ENCODE measurements at places on chromosomes 7 and 10.

DNA sequence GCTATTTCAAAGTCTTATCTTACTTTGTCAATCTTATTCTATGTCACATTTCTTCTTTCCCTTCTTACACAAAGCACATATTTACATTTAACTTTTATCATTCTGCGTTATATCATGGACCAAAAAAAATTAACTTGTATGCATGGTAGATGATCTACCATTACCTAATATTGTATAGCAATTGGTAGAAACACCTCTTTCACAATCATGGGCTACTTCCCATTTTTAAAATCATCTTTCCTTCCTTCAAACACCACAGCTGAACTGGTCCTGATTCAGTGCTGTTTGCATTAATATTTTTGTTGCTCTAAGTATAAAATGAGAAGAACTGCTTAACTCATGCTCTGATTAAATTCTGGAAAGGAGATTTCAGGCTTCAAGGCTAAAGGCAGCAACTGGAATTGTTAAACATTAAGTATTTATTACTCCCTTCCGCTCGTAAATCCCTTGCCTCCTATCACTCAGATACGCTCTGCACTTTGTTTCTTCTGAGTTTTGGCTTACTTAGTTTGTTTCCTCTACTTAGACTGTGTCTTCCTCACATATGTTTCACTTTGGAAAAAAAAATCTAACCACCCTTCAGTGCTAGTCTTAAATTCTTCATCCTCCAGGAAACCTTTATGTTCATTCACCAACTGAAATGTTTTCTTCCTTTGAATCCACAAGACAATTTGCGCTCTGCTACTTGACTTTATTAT is 901.4 kb downstream of the PCDH15 start:
- DNase-seq, result no peak

- DNase-seq, result no peak
Measured at GRCh38 chr10:76139431-76139830, 708.0 kb downstream of the LRMDA start.

- DNase-seq, result no peak
Measured at GRCh38 chr7:87144173-87144657, 8.0 kb upstream of the DMTF1 start.

DNA sequence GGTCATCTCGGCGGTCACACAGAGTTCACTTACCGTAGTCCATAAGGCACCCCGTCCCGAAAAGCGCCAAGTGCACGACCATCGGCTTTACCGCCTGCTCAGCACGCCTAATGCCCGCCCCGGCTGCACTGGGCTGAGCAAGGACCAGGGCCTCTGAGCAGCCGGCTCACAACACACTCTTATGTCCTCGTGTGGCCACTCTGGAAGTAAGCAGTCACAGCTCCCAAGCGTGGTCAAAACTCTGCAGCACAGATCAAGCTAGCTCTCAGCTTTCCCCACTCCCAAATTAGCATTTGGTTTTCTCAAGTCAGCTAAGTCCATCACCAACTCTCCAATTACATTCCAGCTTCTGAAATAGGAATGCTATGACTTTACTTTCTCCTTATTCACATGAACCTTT is 57.7 kb downstream of the MAD1L1 start:
- DNase-seq, result no peak

- DNase-seq, result no peak
Measured at GRCh38 chr7:44639671-44640321, 33.4 kb downstream of the OGDH start.
